Peyer's patch (tissue), 4 donors: ENCODE measurements at places on chromosomes 5 and 9.

DNA sequence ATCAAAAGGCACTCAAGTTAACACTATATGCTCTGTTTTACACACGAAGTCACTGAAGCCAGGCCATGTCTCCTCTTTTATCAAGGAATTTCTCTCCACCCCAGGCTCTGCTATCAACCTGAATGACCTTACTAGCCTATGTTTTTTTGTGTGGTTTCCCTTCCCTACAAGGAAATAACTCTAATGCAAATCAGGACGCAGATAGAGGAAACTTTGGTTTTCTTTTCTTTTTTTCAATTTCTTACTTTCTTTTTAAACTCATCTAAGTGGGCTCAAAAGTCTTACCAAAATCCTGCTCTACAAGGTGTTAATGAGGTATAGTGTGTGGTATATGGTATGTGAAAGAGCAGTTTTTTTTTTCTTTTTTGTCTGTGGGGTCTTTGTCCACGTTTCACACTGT lies 5.5 kb upstream of the SLC46A2 start:
- DNase-seq: no peak
- H3K27me3 ChIP-seq: no peaks in the 10 kb centered on the region
- H3K27ac ChIP-seq: no peak overlapping the region
- H3K36me3 ChIP-seq: no peaks in the 10 kb centered on the region
- H3K4me1 ChIP-seq: no peaks in the 10 kb centered on the region

DNA sequence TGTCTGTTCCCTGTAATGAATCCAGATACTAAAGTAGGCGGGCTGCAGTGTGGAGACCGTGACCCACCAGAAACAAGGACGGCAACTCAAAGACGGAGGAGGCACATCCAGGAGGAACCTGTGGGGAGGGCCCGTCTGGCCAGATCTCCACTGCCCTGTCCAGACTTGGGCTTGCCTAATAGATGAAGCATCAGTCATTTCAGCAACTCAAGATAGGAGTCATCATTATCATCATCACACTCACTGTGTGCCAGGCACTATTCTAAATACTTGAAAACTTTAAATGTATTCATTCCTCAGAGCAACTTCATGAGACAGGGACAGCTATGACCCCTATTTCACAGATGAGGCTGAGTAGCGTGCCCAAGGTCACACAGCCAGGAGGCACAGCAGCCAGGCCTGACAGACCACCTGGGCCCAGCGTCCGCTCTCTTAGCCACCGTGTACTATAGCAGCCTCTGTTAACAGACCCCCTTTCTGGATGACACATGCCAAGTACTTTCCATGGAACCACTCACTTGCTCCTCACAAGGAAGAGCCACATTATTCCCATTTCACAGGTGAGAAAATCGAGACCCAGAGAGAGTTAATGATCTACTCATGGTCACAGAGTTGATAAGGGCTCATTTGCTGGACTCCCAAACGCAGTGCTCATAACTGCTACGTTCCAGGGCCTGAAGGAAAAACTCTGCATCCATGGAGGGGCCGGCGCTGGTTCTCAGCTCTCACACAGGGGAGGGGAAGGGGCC lies 4.9 kb upstream of the IL4 start:
- H3K4me1 ChIP-seq: no peaks in the 10 kb centered on the region
- H3K27ac ChIP-seq: no peak overlapping the region
- no peaks in the 10 kb centered on the region for H3K27me3 ChIP-seq
- H3K4me3 ChIP-seq: no peak overlapping the region
- no peak for DNase-seq

GRCh38 chr9:131329241-131329641 lies 39.7 kb downstream of the PLPP7 start:
- H3K27me3 ChIP-seq: no peaks in the 10 kb centered on the region
- no peaks in the 10 kb centered on the region for H3K36me3 ChIP-seq

GRCh38 chr5:6899221-6899620 lies 186.0 kb downstream of the TENT4A start:
- H3K27me3 ChIP-seq: no peaks in the 10 kb centered on the region
- no peaks in the 10 kb centered on the region for H3K36me3 ChIP-seq
- no peak overlapping the region for H3K4me3 ChIP-seq
- H3K4me1 ChIP-seq: no peaks in the 10 kb centered on the region
- H3K27ac ChIP-seq: no peak overlapping the region
- DNase-seq: no peak

DNA sequence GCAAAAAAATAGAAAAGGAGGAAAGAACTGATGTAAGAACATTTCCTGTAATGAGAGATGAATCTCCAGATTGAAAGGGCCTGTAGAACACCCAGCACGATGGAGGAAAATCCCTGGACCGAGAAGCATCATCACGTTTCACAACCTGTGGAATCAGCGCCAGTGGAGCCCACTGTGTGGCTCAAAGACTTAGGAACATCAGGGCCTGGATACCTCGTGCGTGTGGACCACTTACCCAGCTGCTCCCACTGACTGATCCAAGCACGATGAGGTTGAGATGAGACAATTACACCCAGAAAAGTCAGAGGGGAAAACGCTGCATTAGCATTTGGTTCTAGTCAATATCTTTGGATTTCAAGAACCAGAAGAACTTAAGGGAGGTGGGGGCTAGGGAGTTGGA lies 224.6 kb downstream of the SYK start:
- H3K4me1 ChIP-seq: no peaks in the 10 kb centered on the region
- H3K27ac ChIP-seq: no peak overlapping the region
- no peak overlapping the region for H3K4me3 ChIP-seq
- no peaks in the 10 kb centered on the region for H3K36me3 ChIP-seq
- no peak for DNase-seq

DNA sequence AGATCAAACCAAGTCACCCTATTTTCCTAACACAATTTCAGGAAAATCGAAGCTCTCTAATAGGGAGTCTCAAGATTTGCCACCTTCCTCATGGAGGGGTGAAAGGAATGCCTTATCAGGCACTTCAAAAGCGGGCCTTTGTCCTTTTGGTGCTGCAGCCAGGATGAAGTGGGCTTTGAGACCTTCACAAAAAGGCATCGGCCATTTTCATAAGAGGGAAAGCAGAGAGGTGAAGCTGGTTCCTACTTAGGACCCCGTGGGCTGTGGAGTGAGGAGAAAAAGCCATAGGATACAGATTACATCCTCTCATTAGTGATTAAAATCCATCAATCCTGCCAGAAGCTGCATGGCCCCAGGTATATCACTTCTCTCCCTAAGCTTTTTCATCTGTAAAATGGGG lies 859 bp downstream of the CDKN2AIPNL start:
- no peaks in the 10 kb centered on the region for H3K27me3 ChIP-seq
- H3K4me3 ChIP-seq: peak overlapping the region; percentile 71
- DNase-seq: no peak

DNA sequence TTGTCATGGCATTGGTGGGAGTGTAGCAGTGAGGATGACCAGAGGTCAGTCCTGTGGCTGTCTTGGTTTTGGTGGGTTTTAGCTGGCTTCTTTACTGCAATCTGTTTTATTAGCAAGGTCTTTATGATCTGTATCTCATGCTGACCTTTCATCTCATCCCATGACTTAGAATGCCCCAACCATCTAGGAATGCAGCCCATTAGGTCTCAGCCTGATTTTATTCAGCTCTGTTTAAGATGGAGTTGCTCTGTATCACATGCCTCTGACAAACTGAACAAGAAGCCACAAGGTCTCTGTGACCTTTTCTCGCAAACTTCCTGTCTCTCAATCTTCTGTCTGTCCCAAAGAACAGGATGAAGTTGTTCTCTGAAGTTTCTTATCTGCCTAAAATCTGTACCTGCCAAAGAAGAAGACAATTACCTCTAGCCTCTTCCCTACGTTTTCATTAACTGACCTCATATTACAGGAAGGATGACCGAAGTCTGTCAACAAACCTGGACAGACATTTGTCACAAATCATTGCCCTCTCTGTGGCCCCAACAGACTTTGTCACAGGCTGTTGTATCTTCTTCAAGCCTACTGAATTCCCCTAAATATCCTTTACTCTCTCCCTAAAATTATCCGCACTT lies 284.2 kb upstream of the SEMA6A start:
- no peaks in the 10 kb centered on the region for H3K27me3 ChIP-seq
- no peak overlapping the region for H3K27ac ChIP-seq
- no peaks in the 10 kb centered on the region for H3K4me1 ChIP-seq
- H3K4me3 ChIP-seq: no peak overlapping the region
- no peak for DNase-seq
- H3K36me3 ChIP-seq: no peaks in the 10 kb centered on the region

GRCh38 chr5:54257366-54258118 lies 52.8 kb downstream of the ARL15 start:
- no peaks in the 10 kb centered on the region for H3K36me3 ChIP-seq
- no peak overlapping the region for H3K4me3 ChIP-seq
- no peak overlapping the region for H3K27ac ChIP-seq
- no peak for DNase-seq
- no peaks in the 10 kb centered on the region for H3K4me1 ChIP-seq
- no peaks in the 10 kb centered on the region for H3K27me3 ChIP-seq

GRCh38 chr5:72160329-72160728 lies 53.1 kb downstream of the MAP1B start:
- H3K36me3 ChIP-seq: no peaks in the 10 kb centered on the region
- no peak for DNase-seq
- H3K27me3 ChIP-seq: no peaks in the 10 kb centered on the region

- no peaks in the 10 kb centered on the region for H3K27me3 ChIP-seq
- H3K27ac ChIP-seq: no peak overlapping the region
- DNase-seq: no peak
- no peak overlapping the region for H3K4me3 ChIP-seq
Observed at GRCh38 chr9:27645161-27645840, 72.0 kb upstream of the C9orf72 start.

DNA sequence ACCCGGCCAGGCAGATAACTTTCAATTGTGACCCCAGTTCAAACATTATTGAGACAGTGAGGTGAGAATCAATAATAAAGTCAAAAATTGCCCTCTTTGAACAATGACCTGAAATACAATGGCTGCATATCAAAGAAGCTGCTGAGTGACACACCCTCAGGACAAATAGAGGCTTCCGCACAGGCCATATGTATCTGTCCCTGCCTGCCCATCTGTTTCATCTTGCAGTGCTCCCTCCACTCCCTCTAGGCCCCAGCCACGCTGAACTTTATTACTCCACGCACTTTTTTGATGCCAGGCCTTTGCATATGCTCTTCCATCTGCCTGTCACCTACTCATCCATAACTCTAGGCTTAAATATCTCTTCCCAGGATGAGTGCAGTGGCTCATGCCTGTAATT lies 15.9 kb upstream of the PFDN1 start:
- no peaks in the 10 kb centered on the region for H3K4me1 ChIP-seq
- no peak for DNase-seq
- no peak overlapping the region for H3K4me3 ChIP-seq
- no peaks in the 10 kb centered on the region for H3K36me3 ChIP-seq
- no peaks in the 10 kb centered on the region for H3K27me3 ChIP-seq

DNA sequence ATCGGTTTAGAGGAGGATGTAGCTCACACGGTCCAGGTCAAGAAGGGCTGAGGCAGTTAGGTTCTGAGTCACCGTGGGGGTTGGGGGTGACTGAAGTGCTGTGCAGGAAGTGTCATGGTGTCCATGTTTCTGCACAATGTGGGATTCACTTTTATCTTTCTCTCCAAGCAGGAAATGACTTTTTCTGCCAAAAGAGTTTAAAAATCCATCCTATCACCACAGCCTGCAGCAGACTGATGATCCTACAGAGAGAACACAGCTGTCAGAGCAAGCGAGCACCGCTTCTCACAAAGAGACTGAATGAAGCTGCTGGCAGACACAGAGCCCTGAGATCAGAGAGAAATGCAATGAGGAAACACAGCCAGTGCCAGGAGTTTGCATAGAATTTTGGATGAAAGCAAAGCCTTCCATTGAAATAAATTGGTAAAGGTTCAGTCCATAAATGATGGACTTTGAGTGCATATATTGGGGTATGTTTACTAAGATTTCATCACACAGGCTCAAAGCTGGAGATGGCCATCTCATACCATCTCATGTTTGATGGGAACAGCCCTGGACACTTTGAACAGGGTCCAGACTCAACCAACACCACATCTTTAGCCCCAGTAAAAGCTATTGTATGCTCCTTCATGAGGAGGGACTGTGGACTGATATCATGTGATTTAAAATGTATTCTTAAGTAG lies 213.9 kb upstream of the FBXL7 start:
- H3K27ac ChIP-seq: no peak overlapping the region
- no peak for DNase-seq
- no peaks in the 10 kb centered on the region for H3K27me3 ChIP-seq
- H3K4me1 ChIP-seq: no peaks in the 10 kb centered on the region
- H3K36me3 ChIP-seq: no peaks in the 10 kb centered on the region

DNA sequence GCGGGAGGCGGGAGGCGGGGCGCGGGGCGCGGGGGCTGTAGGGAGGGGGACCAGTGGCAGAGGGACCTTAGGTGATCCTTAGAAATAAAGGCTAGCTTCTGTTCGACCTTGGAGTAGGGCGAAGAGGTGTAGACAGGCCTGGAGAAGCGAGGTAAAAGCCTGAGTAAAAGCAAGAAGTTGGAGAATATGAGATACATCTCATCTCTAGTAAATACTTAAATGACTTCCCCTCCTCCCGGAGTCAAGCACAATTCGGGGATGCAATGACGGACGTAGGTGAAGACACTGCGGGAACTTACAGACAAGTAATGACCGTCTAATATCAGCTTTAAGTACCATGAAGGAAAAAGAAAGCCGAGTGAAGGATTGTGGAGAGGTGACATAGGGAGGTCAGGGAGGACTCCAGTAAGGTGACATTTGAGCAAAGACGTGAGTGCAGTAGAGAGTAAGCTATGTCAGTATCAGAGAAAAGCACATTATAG lies 466 bp downstream of the SMC2 start:
- no peaks in the 10 kb centered on the region for H3K36me3 ChIP-seq
- H3K27me3 ChIP-seq: no peaks in the 10 kb centered on the region
- H3K27ac ChIP-seq: peak overlapping the region; percentile 91
